HFFc6 (cell line): ENCODE measurements at places on chromosomes 16 and 17.

- peak overlapping the region; percentile 6; the same call in 1 of the 2 replicates for H3K27ac ChIP-seq
- no peak for DNase-seq
- H3K4me3 ChIP-seq = no peak overlapping the region
- peaks cover 8% of the 10 kb centered on the region; the same call in 1 of the 2 replicates for H3K4me1 ChIP-seq
These were observed 45.6 kb upstream of the CLEC18B start for GRCh38 chr16:74466872-74467271.

DNA sequence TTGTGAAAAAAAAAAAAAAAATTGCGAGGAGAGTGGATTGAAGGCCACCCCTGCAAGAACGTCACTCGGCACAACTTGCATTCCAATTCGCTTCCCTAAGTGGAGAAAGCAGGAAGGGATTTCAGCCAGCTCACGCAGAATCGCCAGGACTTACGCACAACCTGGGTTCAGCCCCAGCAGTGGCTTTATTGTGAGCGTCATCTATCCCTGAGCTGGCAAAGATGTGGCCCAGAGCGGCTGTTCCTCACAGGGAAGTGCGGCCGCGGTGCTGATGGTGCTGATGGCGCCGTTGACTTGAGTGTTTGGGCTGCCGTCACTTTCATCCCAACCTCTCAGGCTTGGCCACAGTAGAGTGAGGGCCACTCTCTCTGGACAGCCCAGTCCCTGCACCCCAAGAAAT, 197.6 kb downstream of the NTN1 start:
- H3K36me3 ChIP-seq = peaks cover 9% of the 10 kb centered on the region; the same call in 1 of the 2 replicates
- no peak overlapping the region for H3K27ac ChIP-seq
- H3K4me1 ChIP-seq = no peaks in the 10 kb centered on the region
- no peak for DNase-seq

DNA sequence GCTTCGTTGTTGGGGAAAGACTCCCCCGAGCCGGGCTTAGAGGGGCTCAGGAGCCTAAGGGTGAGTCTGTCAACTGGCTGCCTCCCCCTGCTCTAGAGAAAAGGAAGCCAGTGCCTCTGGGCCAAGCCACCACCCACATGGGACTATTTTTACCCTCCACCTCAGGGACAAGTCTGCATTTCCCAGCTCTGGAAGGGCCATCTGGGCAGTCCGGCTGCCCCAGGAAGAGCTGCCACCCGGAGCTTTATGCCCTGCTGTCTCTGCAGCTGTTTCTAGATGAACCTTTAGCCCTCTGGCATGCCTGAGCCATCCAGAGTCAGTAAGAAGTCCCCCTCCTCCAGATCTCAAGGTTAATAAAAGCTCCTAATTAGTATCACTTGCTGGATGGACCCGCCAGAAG, 5.3 kb upstream of the RPRML start:
- DNase-seq = no peak
- no peaks in the 10 kb centered on the region for H3K4me1 ChIP-seq
- no peak overlapping the region for H3K4me3 ChIP-seq

GRCh38 chr17:8469964-8470363, 34.3 kb downstream of the NDEL1 start:
- peaks cover 35% of the 10 kb centered on the region for H3K36me3 ChIP-seq
- H3K4me1 ChIP-seq = peaks cover 17% of the 10 kb centered on the region
- H3K4me3 ChIP-seq = no peak overlapping the region
- peaks cover 2% of the 10 kb centered on the region for H3K27me3 ChIP-seq

GRCh38 chr16:51532551-51532950, 381.5 kb upstream of the SALL1 start:
- no peak overlapping the region for H3K4me3 ChIP-seq
- no peaks in the 10 kb centered on the region for H3K36me3 ChIP-seq
- H3K4me1 ChIP-seq = no peaks in the 10 kb centered on the region; the same call in 1 of the 2 replicates
- DNase-seq = no peak
- no peak overlapping the region for H3K27ac ChIP-seq

DNA sequence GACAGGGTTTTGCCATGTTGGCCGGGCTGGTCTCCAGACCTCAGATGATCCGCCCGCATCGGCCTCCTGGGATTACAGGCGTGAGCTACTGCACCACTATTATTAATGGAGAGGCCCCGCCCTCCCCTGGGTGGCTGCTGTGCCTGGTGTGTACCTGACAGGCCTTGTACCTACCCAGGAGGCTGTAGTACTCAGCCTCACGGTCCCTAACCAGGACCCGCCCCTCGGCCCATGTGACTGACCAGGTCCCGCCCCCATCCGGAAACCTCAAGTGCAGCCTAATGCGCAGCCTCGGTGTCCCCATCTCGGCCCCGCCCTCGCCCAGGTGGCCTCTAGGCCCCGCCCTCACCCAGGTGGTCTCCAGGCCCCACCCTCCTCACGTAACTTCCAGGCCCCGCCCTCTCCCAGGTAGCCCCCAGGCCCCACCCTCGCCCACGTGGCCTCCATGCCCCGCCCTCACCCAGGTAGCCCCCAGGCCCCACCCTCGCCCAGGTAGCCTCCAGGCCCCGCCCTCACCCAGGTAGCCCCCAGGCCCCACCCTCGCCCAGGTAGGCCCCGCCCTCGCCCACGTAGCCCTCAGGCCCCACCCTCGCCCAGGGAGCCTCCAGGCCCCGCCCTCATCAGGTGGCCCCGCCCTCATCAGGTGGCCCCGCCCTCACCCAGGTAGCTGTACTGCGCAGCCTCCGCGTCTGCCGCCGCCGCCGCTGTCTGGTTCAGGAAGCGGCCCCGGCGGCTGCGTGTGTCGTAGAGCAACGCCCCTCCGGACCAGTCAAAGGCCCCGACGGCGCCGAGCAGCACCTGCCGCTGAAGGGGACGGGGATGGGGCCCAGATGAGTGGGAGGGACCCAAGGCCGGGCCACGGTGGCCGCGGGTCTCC, 31.0 kb downstream of the HASPIN start:
- H3K36me3 ChIP-seq = peaks cover 2% of the 10 kb centered on the region
- H3K27ac ChIP-seq = no peak overlapping the region
- H3K27me3 ChIP-seq = peaks cover 18% of the 10 kb centered on the region
- no peak for DNase-seq
- no peak overlapping the region for H3K4me3 ChIP-seq

DNA sequence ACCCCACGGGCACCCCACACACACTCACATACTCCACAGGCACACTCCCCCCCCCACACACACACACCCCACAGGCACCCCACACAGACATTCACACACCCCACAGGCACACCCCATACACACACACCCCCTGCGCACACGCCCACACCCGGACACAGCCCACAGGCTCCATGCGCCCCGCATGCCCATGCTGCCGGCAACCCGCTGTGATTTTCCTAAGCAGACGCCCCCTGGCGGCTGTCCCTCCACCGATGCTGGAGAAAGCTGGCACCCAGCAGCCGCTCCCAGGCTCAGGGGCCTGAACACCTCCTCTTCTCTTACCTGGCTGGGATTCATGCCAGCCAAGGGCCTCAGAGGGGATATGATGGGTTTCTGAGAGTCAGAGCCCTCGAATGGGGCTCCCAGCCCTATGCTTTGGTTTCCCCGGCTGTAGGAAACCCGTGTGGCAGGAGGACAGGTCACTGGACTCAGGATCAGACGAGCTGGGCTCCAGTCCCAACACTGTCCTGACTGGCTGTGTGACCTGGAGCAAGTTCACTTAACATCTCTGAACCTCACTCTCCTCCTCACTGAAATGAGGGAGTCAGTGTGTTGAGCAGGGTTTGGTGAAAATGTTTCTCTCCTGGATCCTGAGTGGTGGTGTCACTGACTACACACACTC, 19.6 kb upstream of the TNFRSF13B start:
- H3K36me3 ChIP-seq = no peaks in the 10 kb centered on the region
- H3K27ac ChIP-seq = no peak overlapping the region

GRCh38 chr16:25040543-25040942, 25.4 kb upstream of the ARHGAP17 start:
- no peak overlapping the region for H3K27ac ChIP-seq
- H3K36me3 ChIP-seq = no peaks in the 10 kb centered on the region

DNA sequence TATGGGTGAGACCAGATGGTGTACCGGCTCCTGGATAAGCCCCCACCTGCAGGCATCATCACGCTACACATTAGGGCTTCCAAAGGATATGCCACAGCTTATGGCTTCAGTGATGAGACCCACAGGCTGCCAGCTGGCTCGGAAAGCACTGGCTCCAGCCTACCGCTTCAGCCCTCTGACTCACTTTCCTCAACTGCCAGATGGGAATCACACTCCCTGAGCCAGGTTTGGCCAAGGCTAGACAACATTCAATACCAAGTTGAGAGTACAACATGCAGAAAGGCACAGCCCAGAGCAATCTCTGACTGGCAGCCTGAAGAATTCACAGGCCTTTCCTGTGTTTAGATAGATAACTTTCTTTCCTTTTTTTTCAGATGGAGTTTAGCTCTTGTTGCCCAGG, 10.3 kb downstream of the CENPV start:
- H3K27me3 ChIP-seq = no peaks in the 10 kb centered on the region; the same call in 1 of the 2 replicates
- DNase-seq = peak; percentile 20
- H3K4me1 ChIP-seq = 0 out of 2 replicates have a peak, but pooled peaks cover 9% of the 10 kb centered on the region
- 0 out of 2 replicates have a peak, but pooled peaks cover 9% of the 10 kb centered on the region for H3K36me3 ChIP-seq

- no peak overlapping the region for H3K4me3 ChIP-seq
- no peak for DNase-seq
- H3K36me3 ChIP-seq = no peaks in the 10 kb centered on the region
- H3K27ac ChIP-seq = no peak overlapping the region
- H3K27me3 ChIP-seq = peaks cover 49% of the 10 kb centered on the region
These were observed 655 bp upstream of the NPTX1 start for GRCh38 chr17:80476877-80477646.

GRCh38 chr17:8614988-8615387, 15.5 kb downstream of the MYH10 start:
- no peak overlapping the region for H3K27ac ChIP-seq
- no peak overlapping the region for H3K4me3 ChIP-seq
- H3K36me3 ChIP-seq = peaks cover 17% of the 10 kb centered on the region
- peaks cover 55% of the 10 kb centered on the region for H3K4me1 ChIP-seq
- no peak for DNase-seq

DNA sequence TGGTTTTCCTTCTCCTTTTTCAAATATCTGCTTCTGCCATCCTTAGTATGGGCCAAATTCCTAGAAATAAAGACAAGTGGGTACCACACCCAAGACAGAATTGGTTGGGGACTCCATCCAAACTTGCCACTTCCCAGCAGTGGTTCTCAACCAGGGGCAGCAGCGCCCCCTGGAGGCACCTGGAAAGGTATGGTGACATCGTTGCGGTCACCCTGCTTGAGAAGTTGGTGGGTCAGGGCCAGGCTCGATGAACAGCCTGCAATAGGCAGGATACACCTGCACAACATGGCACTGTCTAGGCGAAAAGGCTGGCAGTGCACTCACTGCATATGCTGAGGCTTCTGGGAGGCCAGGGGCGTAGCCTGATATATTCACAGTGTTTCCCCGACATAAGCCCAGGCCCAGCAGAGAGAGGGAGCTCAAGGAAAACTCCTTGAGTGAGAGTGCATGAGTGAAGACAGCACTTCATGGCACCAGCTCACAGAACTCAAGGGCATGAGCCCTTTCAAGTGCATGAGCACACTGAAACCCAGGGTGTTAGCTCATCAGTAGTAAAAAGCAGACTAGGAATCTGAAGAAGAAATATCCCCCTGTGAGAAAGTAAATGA, 57.7 kb downstream of the CMC2 start:
- H3K27ac ChIP-seq = no peak overlapping the region
- H3K4me3 ChIP-seq = no peak overlapping the region
- H3K36me3 ChIP-seq = peaks cover 7% of the 10 kb centered on the region; the same call in 1 of the 2 replicates
- H3K4me1 ChIP-seq = peaks cover 17% of the 10 kb centered on the region

DNA sequence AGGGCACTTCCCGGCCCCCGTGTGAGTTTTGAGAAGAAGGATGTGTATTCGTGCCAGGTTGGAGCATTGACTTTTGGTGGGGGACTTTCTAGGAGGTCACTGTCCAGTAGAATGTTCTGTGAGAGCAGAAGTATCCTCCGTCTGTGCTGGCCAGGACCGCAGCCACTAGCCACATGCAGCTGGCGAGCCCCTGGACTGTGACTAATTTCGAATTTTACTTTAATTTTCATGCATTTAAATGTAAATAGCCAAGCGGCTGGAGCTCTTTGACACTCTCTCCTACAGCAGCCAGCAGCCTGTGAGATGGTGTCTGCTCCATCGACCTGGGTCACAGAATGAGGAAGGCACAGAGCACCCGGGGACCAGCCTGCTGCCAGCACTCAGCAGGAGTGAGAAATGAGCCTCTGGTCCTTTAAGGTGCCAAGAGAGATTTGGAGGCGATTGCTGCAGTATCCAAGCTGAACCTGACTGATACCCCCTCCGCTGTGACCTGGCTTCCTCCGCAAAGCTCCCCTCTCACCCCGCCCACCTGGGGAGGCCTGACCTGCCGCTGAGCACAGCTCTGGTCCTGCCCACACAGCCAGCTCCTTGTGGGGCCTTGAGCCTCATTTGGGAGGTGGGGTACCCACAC, 7.8 kb downstream of the ATP2A3 start:
- no peaks in the 10 kb centered on the region for H3K36me3 ChIP-seq
- H3K4me1 ChIP-seq = peaks cover 9% of the 10 kb centered on the region
- H3K27ac ChIP-seq = no peak overlapping the region
- DNase-seq = no peak

- peaks cover 9% of the 10 kb centered on the region; the same call in 1 of the 2 replicates for H3K36me3 ChIP-seq
- H3K27ac ChIP-seq = no peak overlapping the region
- no peak for DNase-seq
- peaks cover 10% of the 10 kb centered on the region for H3K27me3 ChIP-seq
- H3K4me1 ChIP-seq = no peaks in the 10 kb centered on the region
These were observed 20.3 kb upstream of the ZNF267 start for GRCh38 chr16:31853291-31853690.

GRCh38 chr17:79255926-79256585, 181.4 kb downstream of the ENGASE start:
- no peak for DNase-seq
- H3K4me1 ChIP-seq = no peaks in the 10 kb centered on the region
- peaks cover 54% of the 10 kb centered on the region for H3K27me3 ChIP-seq
- H3K36me3 ChIP-seq = no peaks in the 10 kb centered on the region

DNA sequence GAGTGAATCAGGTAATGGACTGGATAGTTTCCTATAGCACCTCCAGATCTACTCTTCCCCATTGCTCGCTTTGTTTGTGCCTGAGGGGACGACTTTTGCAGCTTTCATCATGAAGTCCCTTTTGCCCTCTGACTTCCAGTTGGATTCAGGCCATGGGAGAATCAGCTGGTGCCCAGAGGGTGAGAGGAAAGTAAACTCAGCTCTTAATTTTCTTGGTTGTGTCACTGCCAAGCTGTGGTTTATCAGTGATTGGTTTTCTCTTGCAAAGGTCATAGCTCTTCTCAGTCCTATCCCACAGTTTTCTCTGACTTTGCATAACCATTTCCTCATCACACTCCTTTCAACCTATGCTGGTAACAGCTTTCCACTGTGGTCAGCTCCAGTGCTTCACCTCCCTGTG, 200.1 kb downstream of the KCNJ2 start:
- no peak for DNase-seq
- no peak overlapping the region for H3K4me3 ChIP-seq
- H3K36me3 ChIP-seq = no peaks in the 10 kb centered on the region
- H3K4me1 ChIP-seq = no peaks in the 10 kb centered on the region
- no peaks in the 10 kb centered on the region for H3K27me3 ChIP-seq

DNA sequence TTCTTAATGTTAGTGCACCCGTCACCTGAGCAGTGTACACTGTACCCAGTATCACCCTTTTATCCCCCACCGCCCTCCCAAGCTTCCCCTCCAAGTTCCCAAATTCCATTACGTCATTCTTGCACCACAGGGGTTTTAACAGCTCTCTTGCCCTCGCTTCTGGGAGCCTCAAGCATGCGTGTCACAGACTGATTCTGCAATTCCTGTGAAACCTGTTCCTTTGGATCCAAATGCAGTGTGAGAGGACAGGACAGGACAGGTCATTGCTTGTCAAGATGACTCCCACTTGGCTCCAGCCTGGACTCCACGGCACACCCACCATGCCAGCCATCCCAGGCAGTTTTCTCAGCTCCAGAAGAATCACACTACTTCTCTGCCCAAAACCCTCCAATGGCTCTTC, 44.1 kb downstream of the CYB5D2 start:
- DNase-seq = no peak
- H3K4me1 ChIP-seq = no peaks in the 10 kb centered on the region
- H3K4me3 ChIP-seq = no peak overlapping the region
